AG09309 (cell line): ENCODE measurements at places on chromosomes 12 and 14.
A peak's percentile ranks its signal among the peaks of the same experiment; 100 is the strongest.

- no peak for DNase-seq
Observed at GRCh38 chr14:93533842-93534241, 103.1 kb downstream of the UNC79 start.

DNA sequence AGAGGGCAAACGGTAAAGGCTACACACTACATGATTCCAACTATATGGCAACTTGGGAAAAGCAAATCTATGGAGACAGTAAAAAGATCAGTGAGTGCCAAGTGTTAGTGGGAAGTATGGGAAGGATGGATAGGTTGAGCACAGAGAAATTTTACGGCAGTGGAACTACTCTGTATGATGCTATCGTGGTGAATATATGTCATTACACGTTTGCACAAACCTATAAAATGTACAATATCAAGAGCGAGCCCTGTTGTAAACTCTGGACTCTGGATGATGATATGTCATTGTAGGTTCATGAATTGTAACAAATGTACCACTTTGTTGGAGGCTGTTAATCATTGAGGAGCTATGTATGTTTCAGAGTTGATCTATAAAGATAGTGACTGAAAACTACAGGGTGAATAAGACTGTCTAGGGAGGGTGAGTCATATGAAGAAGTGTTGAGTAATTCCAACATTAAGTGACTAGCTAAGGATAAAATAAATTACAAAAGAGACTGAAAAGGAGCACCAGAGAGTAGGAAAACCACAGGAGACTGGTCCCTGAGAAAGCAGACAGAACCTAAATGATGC is 349.2 kb upstream of the LMO3 start:
- DNase-seq, result no peak

- DNase-seq, result peak; percentile 14
Observed at GRCh38 chr12:109393437-109394345, 46.0 kb downstream of the MYO1H start.

GRCh38 chr14:92703516-92703915 is 44.9 kb downstream of the LGMN start:
- no peak for DNase-seq

GRCh38 chr12:71639341-71639760 is 24.3 kb downstream of the ZFC3H1 start:
- no peak for DNase-seq

DNA sequence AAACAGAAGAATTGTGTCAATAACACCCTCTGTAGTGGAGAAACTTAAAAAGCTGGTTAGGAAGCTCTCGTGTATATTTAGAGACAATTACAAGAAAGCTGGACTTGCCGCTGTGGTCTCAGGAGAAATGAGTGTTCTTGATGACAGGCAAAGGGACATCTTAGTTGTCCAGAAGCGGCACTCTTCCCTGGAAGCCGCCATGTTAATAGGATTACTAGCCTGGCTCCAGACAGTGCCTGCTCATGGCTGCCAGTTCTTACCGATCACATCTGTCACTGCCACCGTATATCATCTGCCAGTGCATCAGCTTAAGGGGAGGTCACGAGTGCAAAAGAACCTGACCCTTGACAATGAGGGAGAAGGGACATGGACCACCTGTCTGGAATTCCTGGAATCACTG is 48.9 kb downstream of the C14orf132 start:
- no peak for DNase-seq

DNA sequence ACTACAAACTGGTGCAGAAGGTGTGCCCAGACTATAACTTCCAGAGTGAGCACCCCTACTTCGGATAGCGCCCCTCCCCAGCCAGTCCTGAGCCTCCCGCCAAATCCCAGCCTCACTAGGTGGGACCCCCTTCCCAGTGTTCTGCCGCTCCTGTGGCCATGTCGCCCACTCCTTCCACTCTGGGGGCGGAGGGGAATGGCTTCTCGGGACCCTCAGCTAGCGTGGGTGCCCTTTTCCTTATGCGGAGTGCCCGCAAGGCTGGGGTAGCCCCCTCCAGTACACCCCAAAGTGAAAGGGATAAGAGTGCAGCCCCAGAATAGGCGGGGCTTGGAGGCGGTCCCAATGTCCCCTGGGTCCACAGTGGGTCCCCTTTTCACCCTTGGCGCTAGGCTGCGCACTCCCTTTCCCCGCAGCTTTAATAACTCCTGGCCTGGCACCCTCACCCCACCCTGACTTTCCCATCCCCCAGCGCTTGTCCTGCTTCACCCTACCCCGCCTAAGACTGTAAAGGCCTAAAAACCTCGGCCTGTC is 3.8 kb upstream of the SHMT2 start:
- no peak for DNase-seq

DNA sequence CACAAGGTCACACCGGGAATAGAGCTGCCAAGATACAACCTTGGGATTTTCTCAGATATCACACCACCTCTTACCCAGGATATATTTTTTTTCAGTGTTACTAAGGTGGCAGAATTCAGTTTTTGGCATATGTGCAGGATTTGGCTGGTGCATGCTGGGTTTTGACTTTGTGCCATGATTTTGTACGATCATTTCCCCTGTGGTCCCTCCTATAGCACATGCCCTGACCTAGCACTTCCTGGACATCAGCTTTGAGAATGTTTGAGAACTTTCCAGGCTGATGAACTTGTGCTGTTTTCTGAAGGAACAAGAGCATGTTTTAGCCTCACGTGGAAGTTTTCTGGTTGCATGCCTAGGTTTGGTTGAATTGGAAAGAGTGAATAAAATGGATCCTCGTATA is 11.0 kb upstream of the TBPL2 start:
- no peak for DNase-seq

GRCh38 chr12:48351022-48351708 is 446 bp upstream of the ZNF641 start:
- peak; percentile 39 for DNase-seq

GRCh38 chr12:11885261-11886038 is 185.3 kb upstream of the BCL2L14 start:
- no peak for DNase-seq
